Stimulated activated CD4-positive, alpha-beta T cell treated with anti-CD3 and anti-CD28 coated beads, Interleukin-4, amount 100 ng/mL, for 1 hour (primary cell): ENCODE measurements at places on chromosomes 4 and X.

- no peak for DNase-seq
Measured at GRCh38 chrX:47146936-47147859, 2.2 kb downstream of the RBM10 start.

GRCh38 chr4:186068581-186069348, at the start of gene TLR3:
Gene TLR3, plus strand, starts transcription at chr4:186069156. Its CDS starts 7,464 bp downstream, at chr4:186076620.
- DNase-seq, result no peak

GRCh38 chr4:955931-956381, 17.4 kb downstream of the DGKQ start:
- no peak for DNase-seq

- DNase-seq, result no peak
Measured at GRCh38 chr4:36207367-36207766, 36.9 kb downstream of the ARAP2 start.

DNA sequence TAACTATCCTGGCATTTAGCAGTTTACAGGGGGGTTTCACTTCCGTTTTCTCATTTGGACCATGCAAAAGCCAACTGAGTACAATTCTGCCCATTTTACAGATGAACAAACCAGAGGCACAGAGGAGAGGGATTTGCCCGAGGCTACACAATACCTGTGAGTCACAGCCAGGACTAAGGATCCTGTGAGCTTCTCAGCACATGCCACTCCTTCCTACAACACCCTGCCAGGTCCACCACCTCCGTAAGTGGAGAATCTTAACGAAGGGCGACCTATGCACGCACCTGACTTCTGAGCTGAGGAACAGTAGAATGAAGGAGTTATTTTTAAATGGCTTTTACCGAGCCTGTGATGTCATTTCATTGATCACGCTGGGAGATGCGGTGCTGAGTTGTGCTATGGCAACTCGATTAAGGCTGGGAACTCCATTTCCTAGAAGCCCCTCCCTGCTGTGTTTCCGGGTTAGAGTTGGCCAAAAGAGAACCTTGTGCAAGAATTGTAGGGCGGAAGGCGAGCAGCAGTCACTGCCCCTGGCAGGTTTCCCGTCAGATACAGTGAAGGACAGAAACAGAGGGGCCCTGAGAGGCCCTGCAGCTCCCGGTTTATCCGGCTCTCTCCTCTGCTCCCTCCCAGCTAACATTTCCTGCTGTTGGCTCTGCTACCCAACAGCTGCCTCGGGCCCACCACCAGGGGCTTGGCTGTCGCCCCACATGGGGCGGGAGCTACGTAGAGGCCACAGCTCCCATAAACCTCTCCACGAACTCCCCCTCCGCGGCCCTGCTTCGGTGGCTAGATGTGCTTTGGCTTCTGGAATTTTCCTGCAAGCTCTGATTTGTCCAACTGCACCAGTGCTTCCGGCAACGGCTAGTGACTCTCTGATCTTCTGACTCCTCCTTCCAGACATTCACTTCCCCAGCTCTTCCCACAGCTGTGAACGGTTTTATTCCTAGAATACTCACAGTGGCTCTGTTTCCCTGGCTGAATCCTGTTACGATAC, 75.1 kb upstream of the USP9X start:
- DNase-seq, result peak; percentile 10

DNA sequence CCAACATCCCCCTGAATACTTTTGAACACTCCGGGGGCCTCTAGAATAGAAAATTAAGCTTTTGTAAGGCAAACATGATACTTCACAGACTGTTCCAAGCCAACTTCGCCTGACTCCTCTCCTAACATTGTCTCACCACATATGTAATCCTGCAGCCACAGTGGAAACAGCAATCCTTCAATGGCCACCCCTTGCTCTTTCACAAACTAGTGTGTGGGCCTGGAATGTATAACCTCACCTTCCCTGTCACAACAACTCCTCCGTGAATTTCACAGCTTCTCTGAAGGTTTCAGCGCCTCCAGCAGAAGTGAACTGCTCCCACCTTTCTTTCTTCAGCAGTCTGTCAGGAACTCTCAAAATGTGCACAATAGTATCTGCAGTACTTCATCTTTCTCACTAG, 185.1 kb downstream of the ADGRL3 start:
- no peak for DNase-seq

DNA sequence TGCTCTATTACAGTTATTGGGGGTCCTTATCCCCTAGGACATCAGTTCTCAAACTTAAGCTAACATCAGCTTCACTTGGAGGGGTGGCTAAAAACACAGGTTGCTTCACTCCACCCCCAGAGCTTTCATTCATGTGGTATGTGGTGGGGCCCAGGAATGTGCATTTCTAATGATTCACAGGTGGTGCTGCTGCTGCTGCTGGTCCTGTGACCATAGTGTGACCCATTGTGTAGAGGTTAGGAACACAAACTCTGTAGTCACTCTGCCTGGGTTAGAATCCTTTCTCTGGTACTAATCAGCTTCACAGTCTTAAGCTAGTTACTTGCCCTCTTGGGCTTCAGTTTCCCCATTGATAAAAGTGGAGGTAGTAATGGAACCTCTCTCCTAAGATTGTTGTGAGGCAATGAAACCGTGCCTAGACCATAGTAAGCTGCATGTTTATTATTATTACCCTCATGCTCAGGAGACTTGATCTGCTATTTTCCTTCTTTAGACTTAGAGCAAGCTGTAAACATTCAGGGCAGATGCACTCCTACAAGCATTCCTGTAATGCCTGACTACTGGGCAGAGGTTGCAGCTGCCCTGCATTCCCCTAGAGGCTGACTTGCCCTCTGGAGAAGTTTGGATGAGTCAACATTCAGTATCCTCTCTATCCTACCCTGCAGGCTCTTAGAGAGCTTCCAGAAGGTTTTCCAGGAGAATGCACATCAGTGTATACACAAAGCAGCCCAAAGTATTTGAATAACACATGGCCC, 94.1 kb upstream of the ACSL4 start:
- DNase-seq, result no peak

- DNase-seq, result no peak
Measured at GRCh38 chrX:13226214-13226613, 93.6 kb downstream of the ATXN3L start.

DNA sequence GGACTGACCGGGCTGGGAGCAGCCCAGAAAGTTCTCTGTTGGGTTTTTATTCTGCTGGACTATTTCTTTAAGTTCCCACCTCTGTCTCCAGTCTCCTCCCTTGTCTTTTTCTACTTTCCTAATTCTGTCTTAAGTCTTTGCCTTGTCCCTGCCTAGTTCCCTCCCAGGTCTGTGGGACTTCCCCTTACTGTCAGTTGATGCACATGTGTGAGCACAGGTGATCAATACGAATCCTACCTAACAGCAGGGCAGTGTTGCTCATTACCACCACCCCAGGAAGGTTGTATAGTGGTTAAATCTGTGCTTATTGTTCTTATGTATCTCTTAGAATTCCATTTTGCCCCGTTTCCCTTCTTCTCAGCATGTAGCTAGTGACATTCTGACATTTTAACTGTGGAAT, 62.1 kb downstream of the GALNTL6 start:
- no peak for DNase-seq

DNA sequence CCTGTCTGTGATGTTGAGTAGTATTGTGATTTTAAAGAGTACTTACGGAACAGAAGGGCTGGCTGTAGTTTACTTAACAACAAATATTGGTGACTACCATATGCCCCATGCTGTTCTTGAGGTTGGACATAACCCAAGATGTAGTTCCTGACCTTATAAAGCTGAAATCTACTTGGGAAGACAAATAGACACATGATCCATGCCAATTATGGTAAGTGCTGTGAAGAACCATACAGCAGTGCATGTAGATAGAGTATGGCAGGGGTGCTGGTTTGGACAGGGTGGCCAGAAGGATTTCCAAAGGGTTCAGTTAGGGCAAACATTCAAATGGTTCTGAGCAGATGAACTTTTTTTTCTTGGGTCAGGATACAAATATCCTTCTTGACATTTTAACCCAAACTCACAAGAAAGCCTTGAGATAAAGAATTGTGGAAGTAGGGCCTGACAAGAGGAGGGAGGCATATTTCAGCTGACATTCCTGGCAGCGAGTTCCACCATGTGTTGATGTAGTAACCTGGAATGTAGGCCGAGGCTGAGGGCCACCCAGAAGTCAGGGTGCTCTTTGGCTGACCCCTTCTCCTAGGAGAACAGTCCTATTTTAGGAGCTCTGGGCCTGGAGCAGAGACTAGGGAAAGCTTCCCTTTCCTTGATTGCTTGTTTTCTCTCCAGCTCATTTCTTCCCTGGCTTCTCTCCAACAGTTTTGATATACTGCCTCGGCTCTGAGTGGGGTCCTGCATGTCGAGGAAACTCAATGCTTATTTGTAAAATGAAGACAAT, 74.2 kb downstream of the FREM3 start:
- DNase-seq, result no peak

DNA sequence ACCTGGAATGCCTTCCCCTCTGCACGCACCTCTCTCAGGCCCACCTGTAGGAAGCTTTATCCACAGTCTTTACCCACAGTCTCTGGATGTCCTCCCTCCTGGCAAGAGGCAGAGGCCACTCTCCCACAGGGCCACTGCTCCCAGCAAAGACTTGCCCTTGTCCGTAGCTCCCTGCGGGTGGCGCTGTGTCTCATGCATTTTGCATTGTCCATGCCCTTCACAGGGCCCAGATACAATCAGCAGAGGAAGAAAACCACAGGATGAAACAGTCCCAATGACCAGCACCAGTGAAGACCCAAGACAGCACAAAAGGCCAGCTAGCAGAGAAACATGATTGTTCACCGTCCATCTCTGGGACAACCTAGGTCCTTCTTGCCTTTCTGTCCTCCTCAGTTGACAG, 2.1 kb upstream of the NSG1 start:
- peak; percentile 12 for DNase-seq

DNA sequence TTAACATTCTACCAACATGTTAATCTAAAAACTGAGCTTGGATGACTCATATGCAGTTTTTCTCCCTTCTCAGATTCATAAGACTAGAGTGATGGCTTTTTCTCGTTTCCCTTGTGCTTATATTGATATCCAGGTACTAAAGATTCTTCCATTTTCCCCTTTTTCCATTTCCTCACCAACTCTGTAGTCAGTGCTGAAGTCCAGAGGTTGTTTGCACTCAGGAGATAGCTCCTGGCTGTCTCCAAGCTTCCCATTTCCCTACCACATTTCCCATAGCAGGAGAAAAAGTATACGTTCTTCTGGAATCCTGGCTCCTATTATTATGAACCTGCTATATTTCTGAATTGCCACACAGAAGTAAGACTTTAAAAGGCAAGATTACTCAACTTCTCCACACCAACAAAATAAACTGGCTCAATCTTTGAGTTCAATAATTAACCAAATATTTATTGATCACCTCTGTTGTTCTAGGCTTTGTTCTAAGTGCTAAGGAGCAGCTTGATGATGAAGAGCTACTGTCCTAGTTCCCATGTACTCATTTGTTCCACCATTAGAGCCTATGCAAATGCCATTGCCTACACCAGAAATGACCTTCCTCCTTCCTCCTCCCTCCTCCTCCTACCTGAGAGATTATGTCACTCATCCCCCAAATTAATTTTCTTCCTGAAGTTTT, 454.4 kb upstream of the RPS6KA3 start:
- no peak for DNase-seq

DNA sequence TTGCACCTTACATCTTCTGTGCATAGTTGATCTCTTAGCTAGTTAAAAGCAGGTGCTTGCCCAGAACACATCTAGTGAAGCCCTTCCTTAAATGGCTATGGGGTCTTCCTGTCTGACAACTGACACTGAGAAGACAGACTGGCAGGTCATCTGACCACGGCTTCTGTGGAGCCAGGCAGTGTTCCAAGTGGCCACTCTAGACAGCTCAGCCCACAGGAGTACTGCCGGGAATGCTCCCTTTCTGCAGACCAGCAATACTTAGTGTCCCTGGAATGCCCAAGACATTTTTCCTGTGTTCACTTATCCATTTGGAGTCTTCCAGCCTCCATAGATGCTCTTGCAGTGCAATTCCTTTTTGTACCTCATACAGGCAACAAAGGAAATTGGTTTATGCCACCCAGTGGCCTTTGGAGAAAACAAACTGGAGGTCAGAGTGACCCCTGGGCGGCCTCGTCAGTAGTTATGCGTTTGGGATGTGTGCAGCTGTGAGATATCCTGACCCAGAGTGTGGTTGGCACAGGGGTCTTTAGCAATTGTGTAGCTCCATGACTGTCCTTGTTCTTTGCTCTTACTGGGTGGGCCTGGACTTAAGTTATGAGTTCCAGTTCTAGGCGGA, 335.5 kb downstream of the ARHGAP10 start:
- no peak for DNase-seq

GRCh38 chr4:173311368-173311767, 22.8 kb downstream of the HMGB2 start:
- DNase-seq, result no peak

- DNase-seq, result no peak
Measured at GRCh38 chr4:6926081-6926480, 16.5 kb downstream of the TBC1D14 start.

DNA sequence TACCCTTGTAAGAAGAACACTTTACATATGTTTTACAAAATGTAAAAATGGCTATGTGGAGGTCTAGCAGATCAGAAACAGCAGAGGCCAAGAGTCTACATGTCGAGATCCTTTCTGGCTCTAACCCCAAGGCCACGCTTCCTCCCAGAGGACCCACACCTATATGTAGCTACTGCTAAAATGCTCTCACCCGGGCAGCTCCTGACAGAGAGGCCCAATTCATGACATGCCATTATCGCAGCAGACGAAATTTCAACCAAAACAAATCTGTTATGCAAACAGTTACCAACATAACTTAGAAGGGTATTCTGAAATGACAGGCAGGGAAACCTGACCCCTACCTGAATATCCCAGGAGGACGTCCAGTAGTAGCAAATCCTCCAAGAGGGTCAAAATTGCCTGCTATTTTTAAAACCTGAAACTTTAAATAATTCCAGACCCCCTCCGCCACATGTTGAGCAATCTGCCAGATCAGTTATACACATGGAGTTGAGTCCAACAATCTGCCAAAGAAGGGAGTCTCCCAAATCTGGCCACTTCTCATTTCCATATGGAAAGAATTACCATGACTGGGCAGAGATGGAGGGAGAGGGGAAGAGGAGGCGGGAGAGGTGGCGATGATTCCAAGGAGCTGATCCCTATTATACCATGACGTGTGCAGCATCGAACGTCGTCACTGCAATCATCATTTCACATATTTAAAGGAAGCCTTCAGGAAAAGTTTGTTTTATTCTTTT, 192.9 kb upstream of the TBL1X start:
- DNase-seq, result no peak

DNA sequence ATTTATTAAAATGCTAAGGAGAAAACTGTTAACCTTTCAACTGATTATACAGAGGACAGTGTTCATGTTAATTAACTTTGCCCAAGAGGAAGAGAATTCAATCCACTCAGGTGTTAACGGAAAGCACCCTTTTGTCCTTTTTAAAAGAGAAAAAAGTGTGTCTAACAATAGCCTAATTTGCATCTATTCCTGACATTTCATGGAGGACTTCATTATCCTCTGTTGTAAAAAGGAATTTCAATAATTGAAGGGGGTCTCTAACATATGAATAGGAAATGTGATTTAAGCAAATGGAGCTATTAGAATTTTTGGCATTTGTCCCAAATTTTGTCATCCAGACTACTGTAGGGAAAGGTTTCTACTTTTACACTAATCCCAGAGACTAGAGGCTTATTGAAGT, 44.6 kb upstream of the GC start:
- no peak for DNase-seq

- DNase-seq, result peak; percentile 62
Measured at GRCh38 chrX:150692831-150693724, at the start of gene MTMR1. Gene MTMR1, plus strand, starts transcription at chrX:150693396. Its CDS starts 135 bp downstream, at chrX:150693531.
